Natural killer cell treated with Interleukin-12 subunit alpha and Interleukin-12 subunit beta and Interleukin-15 and Interleukin-18, amount 100 ng/mL, for 72 hours (primary cell): ENCODE measurements at places on chromosomes 6 and 20. TPM values are rescaled to one million over a fixed set of nuclear protein-coding genes. Genes with fewer than 3 reads are reported as not detected.

Gene DAAM2
- total RNA-seq: not detected

Gene FILIP1
- total RNA-seq: not detected

Gene USP49
- total RNA-seq: 8.2 TPM

DNA sequence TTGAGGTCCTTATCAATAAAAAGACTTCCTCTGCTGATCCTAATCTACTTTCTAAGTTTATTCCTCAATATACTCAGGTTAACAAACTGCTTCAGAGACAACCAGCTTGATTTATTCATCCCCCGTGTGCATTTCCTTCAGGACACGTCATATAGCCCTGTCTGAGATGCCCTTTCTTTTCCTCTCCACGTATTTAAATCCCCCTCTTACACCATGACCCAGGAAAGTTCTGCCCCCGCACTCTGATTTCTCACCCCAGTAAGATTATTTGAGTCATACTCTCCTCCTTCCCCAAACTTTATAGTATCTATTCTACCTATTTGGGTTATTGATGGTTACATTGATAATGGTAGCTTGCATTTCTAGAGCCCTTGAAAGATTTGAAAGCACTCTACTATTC is 9.8 kb upstream of the CGA start:
- DNase-seq: no peak

GRCh38 chr6:22028403-22029090 is 268.3 kb downstream of the PRL start:
- no peak for DNase-seq

DNA sequence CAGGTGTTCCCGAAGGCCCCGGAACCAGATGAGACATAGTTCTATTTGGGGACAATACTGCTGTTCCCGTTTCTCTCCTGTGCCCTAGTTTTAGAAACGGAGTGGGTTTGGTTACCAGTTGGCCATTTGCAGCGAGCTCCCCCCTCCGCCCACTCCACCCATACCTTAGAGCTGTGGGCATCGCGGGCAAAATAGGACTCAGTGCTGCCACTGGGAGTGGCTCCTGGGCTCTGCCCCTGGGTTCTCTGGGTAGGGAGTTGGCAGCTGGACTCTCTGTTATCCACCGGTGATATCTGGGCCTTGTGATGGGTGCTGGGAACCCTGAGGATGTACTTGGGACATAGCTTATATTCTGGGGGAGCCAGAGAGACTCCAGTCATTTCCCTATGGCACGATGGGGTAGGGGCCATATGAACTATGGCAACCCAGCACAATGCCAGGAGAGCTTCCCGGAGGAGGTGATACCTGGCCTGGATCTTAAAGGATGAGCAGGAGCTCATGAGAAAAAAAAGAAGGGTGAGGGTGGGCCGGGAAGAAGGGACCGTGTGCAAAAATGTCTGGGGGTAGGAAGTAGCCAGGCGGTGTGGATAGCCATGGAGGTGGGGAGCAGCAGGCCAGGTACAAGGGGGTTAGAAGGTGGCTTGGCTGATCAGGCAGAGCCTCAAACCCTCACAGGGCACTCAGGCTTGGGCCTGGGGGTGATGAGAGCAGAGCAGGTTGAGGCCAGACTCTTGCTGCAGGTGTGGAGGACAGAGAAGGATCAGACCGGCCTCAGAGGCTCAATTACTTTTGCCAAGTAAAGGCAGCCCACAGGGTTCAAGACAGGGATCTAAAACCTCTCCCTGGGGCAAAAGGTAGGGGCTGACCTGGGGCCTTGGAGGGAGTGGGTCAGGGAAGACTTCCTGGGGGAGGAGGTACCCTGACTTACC is 9.6 kb downstream of the SRC start:
- DNase-seq: peak; percentile 8

DNA sequence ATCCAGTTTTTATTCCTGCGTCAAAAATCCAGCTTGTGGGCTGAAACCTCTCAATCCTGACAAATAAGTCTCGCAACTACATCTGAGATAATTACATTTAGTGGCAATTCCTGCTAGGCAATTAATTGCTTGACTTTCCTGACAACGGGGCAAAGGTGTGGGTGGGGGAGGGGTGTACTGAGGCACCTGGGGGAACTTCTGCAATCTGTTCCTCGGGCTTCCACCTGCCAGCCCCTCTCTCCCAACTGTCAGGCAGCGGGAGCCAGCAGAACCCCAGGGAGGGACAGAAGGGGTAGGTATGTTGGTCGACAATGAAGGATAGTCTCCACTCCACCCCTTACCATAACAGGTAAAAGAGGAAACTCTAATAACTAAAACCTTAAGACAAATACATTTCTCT is 6.8 kb downstream of the C6orf52 start:
- no peak for DNase-seq

DNA sequence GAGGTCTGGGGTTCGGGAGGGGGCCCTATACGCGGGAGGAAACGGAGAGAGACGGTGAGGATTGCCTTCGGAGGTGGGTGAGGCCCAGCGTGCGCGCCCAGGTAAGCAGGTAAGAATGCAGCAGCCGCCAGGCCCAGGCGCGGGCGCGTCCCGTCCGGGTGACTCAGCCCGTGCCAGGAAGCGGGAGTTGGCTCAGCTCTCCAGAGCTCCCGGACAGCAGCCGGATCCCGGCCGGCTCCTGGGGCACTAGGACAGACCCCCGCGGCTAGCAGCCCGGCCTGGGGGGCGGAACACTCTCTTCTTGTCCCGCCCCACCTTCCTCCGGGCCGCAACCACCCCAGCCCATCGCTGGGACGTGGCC is 1.5 kb upstream of the MDFI start:
- DNase-seq: no peak

- no peak for DNase-seq
Measured at GRCh38 chr20:33798444-33798843, 12.7 kb upstream of the CHMP4B start.

DNA sequence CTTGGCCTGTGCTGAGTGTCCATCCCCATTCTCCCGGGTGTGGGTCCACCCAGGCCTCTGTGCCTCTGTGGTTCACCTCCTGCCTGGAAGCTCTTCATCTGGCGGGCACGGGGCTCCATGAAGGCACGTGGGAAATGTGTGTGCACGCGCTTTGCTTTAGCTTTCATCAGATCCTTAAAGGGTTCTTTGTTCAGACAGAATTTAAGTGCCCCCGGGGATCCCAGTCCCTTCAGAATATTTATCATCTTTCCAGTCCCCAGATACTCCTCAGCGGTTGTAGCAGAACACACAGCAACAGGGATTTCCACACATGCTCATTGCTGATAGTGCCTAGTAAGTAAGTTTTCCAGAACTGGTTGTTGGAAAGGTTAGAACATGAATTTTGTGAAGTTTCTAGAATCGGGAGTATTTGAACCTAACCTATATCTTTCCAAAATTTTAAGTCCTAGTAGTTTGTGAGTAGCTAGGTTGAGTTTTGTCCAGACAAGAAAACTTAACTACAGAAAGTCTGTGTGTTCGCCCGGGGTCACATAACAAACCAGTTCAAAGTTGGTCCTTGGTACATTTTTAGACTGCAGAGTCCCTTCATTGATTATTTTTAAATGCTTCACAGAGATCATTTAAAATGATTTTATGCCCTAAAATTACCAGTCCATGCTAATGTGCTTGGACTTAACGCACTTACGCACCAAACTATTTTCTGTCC is 67.7 kb downstream of the RPP40 start:
- no peak for DNase-seq

GRCh38 chr6:5497896-5498578 is 236.7 kb downstream of the FARS2 start:
- DNase-seq: no peak

DNA sequence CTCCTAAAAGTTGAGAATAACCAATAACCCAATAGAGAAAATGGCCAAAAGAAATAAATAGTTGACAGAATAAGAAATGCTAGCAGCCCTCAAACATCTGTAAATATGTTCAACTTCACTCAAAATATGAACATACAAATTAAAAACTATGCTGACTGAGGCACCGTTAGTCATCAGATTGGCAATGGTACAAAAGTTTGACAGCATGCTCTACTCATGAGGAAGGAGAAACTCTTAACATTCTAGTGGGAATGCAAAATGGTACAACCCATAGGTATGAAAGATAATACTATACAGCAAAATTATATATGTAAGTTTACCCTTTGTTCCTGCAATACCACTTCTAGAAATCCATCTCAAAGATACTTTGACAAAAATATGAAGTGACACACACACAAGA is 1.6 kb upstream of the ZSCAN12 start:
- DNase-seq: no peak

DNA sequence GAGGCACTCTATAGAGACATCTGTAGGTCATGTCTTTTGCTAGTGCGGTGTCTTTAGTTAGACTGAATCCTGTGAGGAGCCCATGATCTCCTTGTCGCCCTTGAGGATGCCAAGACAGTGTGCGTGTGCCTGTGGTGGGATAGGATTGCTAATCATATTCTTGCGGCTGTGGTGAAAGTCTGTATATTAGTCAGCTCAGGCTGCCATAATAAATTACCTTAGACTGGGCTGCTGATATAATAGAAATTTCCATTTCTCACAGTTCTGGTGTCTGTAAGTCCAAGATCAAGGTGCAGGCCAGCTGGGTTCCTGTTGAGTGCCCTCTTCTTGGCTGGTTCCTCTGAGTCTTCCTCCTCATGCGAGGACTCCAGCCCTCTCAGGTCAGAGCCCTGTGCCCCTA is 141.2 kb downstream of the JARID2 start:
- DNase-seq: no peak

- DNase-seq: no peak
Measured at GRCh38 chr6:158417760-158418098, 105.5 kb downstream of the TULP4 start.

DNA sequence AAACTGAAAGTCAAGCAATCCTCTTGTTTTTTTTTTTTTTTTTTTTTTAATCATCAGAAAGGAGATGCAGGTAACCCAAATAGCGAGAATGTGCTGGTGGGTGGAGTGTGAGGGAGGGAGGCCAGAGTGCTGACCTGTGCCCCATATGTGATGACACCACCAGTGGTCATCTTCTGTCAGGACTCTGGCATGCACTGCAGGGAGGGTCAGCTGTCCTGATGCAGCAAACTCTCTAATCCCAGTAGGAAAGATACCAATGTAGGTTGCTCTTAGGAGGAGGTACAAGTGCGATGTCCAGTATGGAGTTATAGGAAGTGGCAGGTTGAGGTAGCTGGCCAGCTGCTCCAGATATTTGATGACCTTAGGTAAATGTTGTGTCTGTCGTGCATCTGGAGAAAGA is 2.8 kb upstream of the CST4 start:
- DNase-seq: no peak

DNA sequence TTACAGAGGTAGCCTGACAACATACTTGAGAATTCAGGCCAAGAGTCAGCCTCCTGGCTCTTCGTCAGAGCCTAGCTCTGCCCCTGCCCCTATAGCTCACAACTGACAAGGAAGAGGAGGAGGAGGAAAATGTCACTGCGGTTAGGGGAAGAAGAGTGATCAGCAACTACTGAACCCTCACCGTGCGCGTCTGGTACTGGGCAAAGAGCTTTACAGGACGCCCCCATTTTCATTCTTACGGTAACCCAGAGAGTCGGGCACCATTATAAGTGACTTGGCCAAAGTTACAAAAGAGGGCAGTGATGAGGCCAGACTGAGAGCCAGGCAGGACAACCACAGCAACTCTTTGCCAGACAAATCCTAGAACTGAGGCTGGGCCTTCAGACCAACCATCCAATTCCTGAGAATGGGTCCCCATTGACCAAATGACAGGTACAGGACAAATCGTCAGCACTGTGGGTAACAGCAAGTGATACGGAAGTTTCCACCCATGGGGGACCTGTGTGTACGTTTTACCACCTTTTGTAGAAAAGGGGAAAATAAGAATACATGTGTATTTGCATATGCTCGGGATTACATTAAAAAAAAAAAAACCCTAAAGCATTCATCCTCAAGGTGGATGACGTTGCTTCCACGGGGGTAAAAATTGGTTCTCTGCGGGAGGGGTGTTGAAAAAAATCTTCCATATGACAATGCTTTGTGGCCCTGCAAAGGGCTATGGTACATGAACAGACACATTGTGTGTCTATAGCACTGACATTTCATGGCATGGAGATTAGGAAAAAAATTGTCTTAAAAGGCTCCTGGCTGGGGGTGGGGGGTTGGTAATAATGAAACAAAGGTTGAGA is 118.0 kb downstream of the NFATC2 start:
- no peak for DNase-seq

DNA sequence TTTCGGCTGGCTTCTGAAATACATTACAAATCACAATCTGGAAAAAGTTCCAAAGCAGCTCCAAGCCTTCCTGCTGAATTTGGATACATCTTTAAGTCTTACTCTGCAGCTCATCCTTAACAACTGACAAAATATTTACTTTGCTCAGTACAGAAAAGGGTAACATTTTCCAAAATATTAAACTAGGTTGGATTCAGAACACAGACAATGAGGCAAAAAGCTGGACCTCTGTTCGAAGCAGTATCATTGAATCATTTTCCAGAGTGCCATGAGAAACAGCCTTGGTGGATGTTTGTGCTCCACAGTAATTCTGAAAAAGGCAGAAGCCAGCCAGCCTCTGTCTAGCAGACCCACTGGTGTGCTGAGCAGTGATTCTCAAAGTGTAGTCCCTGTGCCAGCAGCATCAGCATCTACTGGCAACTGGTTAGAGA is 162.1 kb downstream of the AIG1 start:
- no peak for DNase-seq

DNA sequence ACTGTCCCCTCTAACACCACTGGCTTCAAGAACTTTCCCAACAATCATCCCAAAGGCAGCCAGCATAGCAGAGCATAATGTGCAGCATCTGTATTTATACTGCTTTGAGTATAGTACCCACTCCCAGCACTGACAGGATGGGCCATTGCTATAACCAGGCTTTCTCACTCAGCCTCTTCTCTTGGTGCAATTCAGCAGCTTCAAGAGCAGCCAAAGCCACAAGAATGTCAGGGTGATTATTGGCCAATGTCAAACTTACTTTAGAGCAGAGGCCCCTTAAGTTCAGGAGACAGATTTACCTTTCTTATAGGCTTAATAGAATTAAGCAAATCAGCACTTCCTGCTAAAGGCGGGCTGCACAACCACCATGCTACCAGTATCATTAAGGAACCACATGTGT is 232.4 kb upstream of the RSPO3 start:
- no peak for DNase-seq

GRCh38 chr6:43981363-43981990 is 145.8 kb downstream of the MRPL14 start:
- no peak for DNase-seq

DNA sequence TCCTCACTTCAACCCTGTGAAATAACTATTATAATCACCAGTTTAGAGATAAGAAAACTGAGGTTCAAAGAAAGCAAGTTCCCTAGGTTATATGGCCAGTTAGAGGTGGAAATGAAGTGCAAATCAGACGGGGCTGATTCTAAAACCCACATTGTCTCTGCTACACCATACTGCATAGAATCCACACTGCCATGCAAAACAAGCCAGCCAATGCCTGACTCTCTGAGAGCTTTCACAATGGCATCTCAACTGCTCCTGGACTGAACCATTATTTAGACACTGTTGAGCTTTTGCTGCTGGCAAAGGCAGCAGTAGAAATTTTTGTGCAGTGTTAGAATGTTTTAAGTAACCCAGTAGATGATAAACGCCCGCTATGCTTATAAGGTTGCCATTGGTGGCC is 195.2 kb upstream of the CNR1 start:
- DNase-seq: no peak
